ENCODE measurements at places on chromosomes 7 and 10. TPM values are rescaled to one million over a fixed set of nuclear protein-coding genes. Genes with fewer than 3 reads are reported as not detected.

TMEM229A gene
- not detected for total RNA-seq

FEZF1 gene
- total RNA-seq, result not detected

- no peak for DNase-seq
These were observed 539.3 kb upstream of the TEX47 start for GRCh38 chr7:89334797-89335196.

SIRT1 gene
- total RNA-seq, result 72.6 TPM

DNA sequence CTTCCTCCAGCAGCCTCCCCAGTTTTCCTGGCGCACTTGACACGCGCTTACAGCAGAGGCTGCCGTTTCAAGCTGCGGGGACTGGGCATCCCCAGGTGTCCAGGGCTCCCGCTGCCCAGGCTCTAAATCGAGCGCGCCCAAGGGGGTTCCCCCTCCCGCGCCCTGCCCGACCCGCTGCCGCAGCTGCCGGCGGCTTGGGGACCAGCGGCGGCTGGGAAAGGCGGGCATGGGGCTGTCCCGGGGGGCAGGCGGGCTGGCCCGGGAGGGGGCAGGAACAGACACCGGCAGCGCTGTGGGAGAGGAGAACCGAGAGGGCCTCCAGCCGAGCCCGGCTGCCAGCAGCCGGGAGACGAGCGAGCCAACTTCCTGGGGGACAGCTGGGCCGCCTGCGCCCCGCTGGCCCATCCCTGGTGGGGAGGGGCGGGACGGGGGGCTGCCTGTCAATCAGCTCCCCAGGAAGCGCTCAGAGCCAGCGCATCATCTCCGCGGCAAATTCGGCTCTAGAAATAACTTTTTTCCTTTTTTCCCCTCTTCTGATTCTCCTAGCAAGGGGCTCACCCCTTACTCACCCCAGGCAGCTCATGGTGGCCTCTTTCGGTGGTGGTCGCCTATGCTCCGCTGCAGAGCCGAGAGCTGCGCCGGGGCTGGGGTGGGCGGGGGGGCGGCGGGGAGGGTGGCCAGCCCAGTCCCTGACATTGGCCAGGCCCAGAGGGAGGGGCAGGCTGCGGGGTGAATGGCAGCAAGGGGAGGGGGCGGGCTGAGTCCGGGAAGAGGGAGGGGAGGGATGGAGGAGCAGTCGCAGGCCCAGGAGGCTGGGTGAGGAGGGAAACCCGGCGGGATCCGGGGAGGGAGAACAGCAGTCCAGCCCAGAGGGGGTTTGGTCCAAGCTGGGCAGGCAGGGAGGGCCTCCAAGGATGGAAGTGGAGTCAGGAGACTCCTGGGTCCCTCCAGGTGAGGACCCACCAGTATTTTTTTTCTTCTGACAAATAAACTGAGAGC lies 14.7 kb downstream of the GRID2IP start:
- DNase-seq, result no peak

DNA sequence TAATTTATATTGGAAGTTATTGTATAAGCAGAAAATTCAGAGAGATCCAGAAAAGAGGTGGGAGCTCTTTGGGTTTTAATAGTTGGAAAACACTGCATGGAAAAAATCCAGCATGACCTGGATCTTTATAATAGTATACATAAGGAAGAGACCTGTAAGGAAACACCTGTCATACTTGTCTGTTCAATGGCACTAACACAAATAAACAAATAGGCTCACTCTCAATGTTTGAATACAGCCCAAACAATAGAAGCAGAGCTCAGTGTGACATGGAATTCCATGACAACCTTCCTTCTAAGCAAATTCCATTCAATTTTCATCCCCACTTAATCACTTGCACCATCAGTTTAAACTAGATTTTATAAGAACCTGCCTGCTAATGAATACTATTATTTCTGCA lies 31.7 kb downstream of the CISD1 start:
- DNase-seq, result no peak

- no peak for DNase-seq
These were observed 56.6 kb downstream of the VOPP1 start for GRCh38 chr7:55515569-55516279.

DNA sequence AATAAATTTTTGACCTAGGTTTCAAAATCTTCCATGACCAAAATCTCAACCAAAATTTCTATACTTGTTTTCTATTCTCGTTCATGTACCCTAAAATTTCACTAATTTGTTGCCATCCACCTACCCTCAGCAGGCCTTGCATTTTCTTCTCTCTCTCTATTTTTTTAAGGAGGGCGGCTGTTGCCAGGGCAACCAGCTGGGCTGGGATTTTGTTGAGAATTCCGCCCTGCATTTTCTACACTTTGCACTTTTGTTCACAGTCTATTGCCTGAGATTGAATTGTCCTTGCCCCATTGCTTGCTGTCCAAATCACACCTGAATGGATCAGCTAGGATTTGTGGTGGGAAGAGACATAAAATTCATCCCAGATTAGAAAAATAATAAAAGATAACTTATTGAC lies 657.5 kb upstream of the NRP1 start:
- DNase-seq, result no peak

NUDCD3 gene
- total RNA-seq, result 40.6 TPM

- no peak for DNase-seq
These were observed 123.9 kb upstream of the BET1 start for GRCh38 chr7:94128072-94128471.

- DNase-seq, result no peak
These were observed 41.7 kb downstream of the FAS start for GRCh38 chr10:89032141-89032891.

MMRN2 gene
- 1.4 TPM for total RNA-seq

DNA sequence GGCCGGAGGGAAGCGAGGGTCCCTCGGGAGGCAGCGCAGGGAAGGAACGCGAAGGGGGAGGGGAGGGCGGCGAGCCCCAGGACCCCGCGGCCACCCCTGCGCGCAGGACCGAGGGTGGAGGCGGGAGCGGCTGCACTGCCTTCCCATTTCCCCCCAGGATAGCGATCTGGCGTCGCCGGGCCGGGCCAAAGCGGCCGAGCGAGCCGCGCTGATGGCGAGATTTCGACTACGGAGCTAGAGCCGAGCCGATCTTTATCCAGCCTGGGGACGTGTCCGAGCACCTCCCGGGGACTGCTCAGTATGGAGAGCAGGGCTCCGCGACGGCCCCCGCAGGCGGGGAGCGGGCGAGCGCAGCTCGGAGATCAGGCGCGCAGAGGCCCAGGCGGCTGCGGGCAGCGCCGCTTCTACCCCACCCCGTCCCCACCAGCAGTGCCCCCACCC lies 590 bp upstream of the CRTAC1 start:
- no peak for DNase-seq

DMBT1 gene
- total RNA-seq, result not detected

GRCh38 chr7:152052771-152053170 lies 27.3 kb downstream of the GALNT11 start:
- DNase-seq, result no peak

SYCE1 gene
- total RNA-seq, result not detected

All from CD8-positive, alpha-beta T cell (primary cell).